ENCODE measurements at places on chromosomes 16 and 17.

GRCh38 chr16:88013091-88013609 lies 61.9 kb downstream of the BANP start:
- no peak for DNase-seq

- no peak for DNase-seq
Measured at GRCh38 chr16:4830408-4830807, 16.7 kb downstream of the GLYR1 start.

- no peak for DNase-seq
Measured at GRCh38 chr16:54173490-54173889, 113.1 kb downstream of the IRX3 start.

GRCh38 chr16:58197314-58198012 lies 443 bp downstream of the CSNK2A2 start:
- no peak for DNase-seq

- no peak for DNase-seq
Measured at GRCh38 chr17:19384723-19385391, 2.1 kb downstream of the MFAP4 start.

- no peak for DNase-seq
Measured at GRCh38 chr16:88881007-88881615, 14.7 kb upstream of the PABPN1L start.

GRCh38 chr16:68013440-68013839 lies 2.3 kb downstream of the DPEP2NB start:
- DNase-seq, result no peak

DNA sequence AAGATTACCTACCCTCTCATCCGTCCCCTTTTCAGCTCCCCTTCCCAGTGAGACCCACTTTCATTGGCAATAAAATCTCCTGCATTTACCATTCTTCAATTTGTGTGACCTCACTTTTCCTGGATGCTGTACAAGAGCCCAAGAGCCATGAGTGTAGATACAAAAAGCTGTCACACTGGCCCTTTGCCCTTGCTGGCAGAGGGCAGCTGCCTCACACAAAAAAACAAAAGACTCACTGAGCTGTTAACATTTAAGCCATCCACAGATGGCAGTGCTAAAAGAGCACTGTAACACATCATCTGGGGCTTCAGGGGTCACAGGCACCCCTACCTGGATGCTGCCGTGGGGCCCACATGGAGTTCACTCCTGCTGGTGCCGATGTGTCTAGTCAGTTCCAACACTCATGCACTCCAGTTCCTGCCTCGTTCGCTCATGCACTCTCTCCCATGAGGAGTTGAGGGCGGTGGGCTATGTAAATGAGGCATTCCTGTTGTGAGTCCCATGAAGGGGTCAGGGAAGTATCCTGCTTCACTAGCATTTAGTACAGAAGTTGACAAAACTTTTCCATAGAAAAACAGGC lies 123.1 kb downstream of the CA10 start:
- peak; percentile 79 for DNase-seq

- no peak for DNase-seq
Measured at GRCh38 chr17:4329838-4330237, 36.6 kb downstream of the UBE2G1 start.

DNA sequence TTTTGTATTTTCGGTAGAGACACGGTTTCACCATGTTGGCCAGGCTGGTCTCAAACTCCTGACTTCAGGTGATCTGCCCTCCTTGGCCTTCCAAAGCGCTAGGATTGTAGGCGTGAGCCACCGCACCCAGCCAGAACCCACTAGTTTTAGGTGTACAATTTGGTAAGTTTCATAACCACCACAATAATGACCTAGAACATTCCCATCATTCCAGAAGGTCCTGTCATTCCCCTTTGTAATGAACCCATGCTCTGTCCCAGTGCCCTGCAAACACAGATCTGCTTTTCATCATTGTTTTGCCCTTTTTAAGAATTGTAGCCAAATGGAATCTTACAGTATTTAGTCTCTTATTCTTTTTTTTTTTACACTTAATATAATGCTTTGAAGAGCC lies 35.6 kb upstream of the IRF8 start:
- DNase-seq, result no peak

GRCh38 chr17:42655528-42655927 lies 3.6 kb upstream of the TUBG2 start:
- no peak for DNase-seq

DNA sequence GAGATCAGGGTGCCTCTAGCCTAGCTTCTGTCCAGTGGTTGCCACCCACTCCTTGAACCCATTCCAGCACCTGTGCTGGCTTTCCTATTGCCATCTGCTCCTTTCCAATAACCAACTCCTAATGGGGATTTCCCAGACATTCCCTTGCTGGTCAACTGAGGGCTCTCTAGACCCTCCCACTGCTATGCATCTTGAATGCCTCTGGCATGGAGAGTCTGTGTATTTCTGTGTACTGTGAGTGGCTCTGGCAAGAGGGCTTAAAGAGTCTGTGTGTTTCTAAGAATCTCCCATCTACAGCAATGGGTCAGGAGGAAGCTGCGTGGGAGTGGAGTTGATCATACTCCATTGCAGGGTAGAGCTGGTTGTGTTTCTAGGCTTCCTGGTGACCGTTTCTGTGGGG lies 11.0 kb upstream of the EPN3 start:
- DNase-seq, result no peak

GRCh38 chr16:22174642-22175041 lies 12.3 kb downstream of the SDR42E2 start:
- no peak for DNase-seq

GRCh38 chr17:32471652-32472051 lies 15.1 kb upstream of the CDK5R1 start:
- DNase-seq, result no peak

DNA sequence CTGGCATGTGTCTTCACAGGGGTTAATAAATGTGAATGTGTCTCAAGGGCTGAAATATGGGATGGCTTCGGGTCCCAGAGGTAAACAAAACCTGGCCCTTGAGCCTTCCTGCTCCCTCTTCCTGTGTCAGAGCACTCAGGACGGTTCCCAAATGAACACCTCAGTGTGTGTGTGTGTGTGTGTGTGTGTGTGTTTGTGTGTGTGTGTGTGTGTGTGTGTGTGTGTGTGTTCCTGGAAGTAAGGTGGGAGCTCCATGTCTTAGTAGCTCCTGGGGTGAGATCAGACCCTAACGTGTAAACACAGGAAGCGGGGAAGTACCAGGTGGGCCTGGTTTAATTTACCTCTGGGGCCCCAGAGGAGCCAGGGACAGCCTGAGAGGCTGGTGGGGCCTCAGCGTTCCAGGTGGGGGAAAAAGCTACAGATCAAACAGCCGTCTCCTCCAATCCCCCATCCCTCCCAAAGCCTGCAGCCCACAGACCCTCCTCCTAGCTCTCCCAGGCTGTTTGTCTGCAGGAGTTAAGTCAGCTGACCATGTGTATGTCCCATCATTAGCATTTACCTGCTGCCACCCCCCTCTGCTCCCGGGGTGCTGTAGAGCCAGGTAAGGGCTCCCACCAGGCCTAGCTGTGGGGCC lies 6.1 kb downstream of the KIF19 start:
- no peak for DNase-seq

- DNase-seq, result no peak
Measured at GRCh38 chr17:45073414-45074070, 12.4 kb downstream of the NMT1 start.

- no peak for DNase-seq
Measured at GRCh38 chr17:53122966-53123365, 699.8 kb upstream of the KIF2B start.

- no peak for DNase-seq
Measured at GRCh38 chr17:8788998-8789397, 10.2 kb downstream of the MFSD6L start.

- DNase-seq, result no peak
Measured at GRCh38 chr17:27569257-27569722, 61.7 kb upstream of the LGALS9 start.

DNA sequence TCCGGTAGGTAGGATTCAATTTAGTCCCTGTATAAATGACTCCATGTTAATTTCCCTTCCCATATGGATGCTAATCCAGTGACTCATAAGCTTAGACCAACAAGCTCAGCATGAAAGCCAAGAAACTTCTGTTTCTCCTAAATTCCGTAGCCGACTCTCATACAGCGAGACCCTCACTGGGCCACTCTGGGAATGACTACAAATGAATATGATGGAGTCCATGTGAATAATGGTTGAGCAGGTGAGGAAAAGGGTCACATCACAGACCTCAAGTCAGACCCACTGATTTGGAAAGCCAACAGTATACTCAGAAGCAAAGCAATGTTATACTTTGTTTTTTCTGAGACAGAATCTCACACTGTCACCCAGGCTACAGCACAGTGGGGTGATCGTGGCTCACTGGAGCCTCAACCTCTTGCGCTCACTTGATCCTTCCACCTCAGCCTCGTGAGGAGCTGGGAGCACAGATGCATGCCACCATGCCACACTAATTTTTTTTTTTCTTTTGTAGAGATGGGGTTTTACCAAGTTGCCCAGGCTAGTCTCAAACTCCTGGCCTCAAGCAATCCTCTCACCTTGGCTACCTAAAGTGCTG lies 14.6 kb downstream of the RSL1D1 start:
- DNase-seq, result no peak

DNA sequence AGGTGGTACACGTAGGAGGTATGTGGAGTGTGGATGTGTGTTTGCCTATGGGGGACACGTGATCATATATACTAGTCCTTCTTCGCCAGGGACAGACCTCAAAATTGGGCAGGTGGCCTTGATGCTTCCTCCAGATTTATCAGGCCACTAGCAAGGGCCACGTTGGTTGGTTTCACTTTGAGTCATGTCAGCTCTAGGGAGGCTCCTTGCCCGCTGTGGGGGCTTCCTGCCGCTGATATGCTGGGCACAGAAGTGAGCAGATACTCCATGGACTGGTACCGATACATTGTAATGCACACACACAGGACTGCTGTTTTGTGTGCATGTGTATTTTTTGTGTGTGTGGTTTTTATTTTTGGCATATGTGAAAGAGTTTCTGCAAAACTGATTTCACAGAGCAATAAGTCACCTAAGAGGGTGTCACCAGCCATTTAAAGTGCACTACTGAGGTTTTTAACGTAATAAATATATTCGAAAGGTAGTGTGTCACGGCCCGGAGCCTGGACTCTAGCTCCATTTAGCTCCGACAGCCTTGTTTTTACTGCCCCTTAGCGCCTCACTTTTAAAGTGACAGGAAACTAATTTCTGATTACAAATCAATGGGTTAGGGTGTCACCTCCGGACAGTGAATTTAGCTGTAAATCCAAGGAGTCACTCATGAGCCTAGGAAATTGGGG lies 605.5 kb upstream of the SALL1 start:
- DNase-seq, result no peak

DNA sequence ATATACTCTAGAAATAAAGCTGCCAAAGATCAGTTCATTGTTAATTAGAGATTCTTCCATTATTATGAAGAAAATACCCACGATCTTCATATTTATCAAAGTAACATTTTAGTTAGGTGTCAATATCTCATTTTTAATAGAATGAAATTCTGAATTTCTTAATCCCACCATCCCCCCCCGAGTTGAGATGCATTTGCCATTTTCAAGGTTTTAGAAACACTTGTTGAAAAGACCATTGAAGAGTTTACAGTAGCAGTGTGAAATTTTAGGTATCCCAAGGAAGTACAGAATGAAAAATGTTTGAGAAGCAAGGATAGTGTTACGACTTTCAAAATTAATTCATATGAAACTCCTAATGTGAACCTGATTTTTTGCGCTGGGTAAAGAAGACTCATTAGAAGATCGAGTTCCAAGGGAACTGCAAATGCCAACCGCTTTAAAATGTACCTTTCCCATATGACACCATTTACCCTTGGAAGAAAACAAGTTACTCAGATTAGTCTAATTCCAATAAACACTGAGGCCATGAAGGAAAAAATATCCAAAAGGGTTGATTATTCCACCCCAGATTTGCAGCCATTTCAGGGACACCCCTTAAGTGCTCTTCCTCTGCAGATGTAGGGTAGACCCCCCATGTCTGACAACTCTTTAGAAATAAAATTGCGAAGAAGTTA lies 731 bp downstream of the IKZF3 start:
- DNase-seq, result no peak

DNA sequence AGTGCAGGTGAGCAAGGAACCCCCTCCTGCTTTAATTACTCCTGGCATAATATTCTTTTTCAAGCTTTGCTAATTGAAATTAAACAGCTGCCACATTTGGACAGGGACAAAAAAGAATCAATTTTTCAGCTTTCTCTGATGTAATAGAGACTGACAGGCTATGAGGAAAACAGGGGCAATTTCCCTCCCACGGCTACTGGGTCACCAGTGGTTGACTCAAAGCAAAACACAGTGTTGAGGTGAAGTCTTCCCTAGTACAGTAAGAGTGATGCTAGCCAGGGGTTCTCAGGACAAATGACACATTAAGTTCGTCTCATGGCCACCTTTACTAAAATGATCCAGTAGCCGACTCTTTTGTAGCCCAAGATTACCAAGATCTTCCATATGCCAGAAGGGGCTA lies 38.6 kb upstream of the PMFBP1 start:
- no peak for DNase-seq

- no peak for DNase-seq
Measured at GRCh38 chr17:17236295-17237025, 508 bp downstream of the FLCN start.

DNA sequence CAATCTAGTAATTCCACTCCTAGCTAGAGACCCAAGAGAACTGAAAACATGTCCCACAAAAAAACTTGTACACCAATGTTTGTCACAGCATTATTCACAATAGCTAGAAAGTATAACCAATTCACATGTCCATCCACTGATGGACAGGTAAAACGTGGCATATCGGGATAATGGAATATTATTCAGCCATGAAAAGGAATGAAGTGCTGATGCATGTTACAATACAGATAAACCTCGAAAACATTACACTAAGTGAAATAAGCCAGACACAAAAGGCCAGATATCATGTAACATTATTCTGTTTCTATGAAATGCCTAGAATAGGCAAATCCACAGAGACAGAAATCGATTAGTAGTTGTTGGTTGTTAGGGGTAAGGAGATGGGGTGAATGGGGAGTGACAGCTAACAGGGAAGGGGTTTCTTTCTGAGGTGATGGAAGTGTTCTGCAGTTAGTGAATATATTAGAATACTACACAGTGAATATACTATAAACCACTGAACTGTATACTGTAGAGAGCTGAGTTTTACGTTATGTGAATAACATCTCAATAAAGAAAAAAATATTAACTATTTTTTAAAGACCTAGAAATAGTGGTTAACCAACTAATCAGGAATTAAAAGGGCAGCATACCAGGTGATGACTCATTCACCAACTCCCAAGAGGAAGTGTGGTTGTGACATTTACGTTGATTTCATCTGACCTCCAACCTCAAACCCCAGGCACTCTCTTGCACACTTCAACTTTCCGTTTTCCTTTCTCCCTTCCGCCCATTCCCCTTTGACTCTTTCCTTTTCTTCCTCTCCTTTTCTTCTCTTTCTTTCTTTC lies 48.6 kb downstream of the GAS7 start:
- no peak for DNase-seq

- DNase-seq, result no peak
Measured at GRCh38 chr17:48595278-48595999, 1.9 kb upstream of the HOXB5 start.

DNA sequence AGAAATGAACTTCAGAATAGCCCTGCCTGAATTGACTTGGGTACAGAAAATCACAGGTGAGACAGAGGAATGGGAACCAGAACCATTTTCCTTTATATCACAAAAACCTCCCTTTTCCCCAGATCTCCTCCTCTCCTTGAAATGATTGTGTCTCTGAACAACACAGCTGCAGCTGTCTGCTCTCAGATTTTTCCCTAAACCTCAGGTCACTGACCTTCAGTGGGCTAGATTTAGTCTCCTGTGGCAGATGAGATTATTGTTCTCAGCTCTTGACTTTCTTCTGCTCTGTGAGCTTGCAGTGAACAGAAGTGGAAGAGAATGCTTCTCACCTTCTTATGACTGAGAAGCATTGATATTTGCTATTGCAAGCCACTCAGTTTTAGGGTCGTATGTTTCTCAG lies 92.3 kb upstream of the FAM20A start:
- DNase-seq, result no peak

All from cerebellar nuclear complex (tissue), 1 donor.